CD4-positive, alpha-beta T cell treated with Interleukin-4 for 4 hours (primary cell): ENCODE measurements at places on chromosomes 16 and 17.
A peak's percentile ranks its signal among the peaks of the same experiment; 100 is the strongest.

- no peak for DNase-seq
Measured at GRCh38 chr17:4469552-4469951, 29.1 kb upstream of the SPNS2 start.

DNA sequence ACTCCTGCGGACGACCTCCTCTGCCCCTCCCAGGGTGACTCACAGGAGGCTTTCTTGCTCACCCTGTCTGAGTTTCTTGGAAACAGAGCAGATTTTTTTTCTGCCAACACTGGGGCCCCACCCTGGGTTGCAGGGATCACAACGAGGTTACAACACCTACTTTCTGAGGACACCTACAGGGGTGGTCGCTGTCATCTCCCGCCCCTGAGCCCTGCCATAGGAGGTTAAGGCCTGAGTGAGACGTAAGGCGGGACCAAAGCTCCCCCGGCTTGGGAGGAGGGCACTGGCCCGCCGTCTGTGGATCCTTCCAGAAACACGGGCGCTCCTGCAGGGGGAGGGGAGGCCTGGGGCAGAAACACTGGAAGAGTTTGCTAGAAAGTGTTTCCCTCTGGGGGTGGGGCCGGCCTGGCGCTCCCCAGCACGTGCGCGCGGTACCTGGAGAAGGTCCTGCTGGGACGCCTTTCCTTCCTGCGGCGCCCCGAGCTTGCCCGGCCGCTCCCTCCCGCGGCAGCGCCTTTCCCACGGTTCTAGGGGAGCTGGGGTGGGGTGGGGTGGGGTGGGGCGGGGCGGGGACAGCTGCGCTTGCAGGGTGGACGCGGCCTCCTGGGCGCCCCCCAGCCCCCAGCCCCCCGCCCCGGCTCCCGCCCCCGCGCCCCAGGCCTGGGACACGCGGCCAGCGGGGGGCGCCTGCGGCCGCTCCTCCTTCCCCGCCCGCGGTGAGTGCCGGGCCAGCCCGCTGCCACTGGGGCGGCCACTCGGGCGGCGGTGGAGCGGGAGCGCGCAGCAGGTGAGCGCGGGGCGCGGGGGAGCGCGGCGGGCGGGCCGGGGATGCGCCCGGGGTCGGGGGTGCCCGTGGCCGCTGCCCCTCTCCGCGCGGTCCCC, 20.7 kb upstream of the ADCY7 start:
- peak; percentile 88 for DNase-seq

- DNase-seq = peak; percentile 58
Measured at GRCh38 chr17:76240461-76241203, at the start of gene RNF157. Gene RNF157, minus strand, starts transcription at chr17:76240493. Its CDS starts 253 bp downstream, at chr17:76240240.

DNA sequence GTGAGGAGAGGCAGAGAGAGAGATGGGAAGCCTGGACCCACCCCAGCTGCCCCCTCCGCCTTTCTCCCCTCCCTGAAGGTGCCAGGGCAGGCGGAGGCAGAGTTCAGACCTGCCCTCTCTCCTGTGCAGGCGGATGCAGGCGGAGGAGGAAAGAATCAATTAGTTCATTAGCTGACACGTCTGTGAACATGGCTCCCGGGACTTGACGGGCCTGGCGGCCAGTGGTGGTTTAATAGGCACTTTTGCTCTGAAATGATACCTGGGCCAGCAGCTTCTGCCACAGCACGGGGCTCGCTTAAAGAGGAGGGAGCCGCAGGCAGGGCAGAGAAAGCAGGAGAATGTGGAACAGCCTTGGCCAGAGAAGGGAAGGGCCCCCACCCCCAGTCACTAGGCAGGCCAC, 98.1 kb downstream of the SDK2 start:
- no peak for DNase-seq

- DNase-seq = no peak
Measured at GRCh38 chr17:82031303-82031884, at the start of gene RAC3. Gene RAC3, plus strand, starts transcription at chr17:82031678. Its CDS starts 84 bp downstream, at chr17:82031762.

DNA sequence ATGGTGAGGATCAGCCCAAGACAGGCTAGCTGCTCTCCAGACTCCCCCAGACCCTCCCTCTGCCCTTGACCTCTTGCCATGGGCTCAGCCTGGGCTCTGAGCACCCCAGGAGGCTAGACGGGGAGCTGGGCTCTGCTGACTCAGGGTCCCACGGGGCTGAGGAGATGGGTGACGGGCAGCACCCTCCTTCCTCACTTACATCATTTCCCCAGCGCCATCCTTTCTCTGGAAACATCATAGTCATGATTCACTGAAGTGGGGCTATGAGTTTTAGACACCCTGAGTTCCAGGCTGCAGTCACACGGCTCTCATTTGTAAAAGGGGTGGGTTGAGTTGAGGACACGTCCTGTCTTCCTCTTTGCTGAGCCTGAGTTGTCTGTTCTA, 3.0 kb upstream of the ITGAX start:
- DNase-seq = peak; percentile 33

GRCh38 chr16:87947356-87948118, 3.7 kb upstream of the BANP start:
- no peak for DNase-seq

- no peak for DNase-seq
Measured at GRCh38 chr17:30000001-30000754, 58.7 kb downstream of the EFCAB5 start.

DNA sequence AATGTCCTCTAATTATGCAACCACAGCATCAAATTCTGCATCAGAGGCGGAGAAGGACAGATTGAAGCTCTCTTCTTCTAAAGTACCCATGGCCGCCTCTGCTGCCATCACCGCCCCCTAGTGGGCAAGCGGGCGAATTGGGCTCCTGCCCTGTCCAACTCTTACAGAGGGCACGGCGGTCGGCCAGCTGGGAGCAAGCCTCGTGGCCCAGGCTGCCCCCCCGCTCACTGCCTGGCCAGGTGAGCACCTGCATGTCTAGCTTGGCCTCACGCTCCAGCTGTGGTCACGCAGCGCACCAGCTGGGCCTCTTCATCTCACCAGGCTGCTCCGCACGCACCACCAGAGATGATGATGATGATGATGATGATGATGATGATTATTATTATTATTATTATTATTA, 146.1 kb upstream of the TOM1L1 start:
- DNase-seq = no peak

DNA sequence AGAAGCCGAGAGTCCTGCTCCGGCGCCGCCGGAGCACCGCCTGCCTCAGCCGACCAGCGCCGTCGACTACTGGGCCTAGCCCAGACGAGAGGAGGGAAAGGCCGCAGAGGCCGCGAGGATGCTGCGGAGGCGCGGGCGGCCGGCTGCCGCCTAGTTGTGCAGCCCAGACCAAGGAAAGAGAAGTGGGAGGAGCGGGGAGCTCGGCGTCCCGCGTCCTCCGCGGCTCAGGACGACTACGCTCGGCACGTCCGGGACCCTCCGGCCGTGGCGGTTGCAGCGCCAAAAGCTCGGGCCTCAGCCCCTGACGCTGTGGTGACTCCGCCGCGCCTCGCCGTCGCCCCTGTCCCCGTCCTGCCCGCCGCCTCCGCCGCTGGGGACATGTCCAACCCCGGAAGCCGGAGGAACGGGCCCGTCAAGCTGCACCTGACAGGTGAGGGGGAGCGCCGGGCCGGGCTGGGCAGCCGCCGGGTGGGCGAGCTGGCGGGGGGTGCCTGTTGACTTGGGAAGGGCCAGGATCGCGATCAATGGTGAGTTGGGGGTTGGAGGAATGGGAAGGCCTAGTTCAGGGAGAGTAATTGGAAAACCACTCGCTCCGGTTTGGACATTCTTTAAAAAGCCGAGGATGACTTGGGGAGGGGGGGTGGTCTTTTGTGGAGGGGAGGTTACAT, 37.7 kb downstream of the RNF135 start:
- DNase-seq = peak; percentile 34

- DNase-seq = no peak
Measured at GRCh38 chr17:78399693-78400144, 21.3 kb downstream of the PGS1 start.

DNA sequence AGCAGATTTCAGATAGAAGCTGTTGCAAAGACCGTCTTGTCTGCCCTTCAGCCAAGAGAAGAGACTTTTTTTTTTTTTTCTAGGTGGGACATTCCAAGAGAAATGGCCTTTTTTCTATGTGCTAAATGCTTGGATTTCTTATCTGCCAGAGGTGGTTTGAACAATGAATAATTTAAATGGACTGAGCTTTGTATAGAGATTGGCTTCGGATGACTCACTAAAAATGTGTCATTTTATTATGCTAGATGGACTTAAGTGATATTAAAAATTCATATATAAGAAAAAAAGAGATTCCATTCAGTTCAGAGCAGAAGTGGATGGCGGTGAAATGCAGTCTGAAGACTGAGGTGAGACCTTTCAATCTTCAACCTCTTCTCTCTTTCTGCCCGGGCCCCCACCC, 58.4 kb downstream of the MEAK7 start:
- no peak for DNase-seq

DNA sequence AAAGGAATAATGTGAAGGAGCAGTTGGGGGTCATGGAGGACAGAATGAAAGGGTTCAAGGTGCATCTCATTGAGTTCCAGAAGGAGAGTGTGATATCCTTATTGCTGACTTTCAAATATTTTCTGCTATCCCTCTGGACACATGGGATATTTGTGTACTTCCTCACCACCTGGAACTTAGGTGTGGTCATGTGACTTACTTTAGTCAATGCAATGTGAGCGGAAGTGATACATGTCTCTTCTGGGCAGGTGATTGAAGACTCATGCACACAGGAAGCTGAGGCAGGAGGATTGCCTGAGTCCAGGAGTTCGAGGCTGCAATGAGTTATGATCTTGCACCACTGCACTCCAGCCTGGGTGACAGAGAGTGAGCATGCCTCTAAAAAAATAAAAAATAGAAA, 36.7 kb upstream of the TANC2 start:
- DNase-seq = no peak

DNA sequence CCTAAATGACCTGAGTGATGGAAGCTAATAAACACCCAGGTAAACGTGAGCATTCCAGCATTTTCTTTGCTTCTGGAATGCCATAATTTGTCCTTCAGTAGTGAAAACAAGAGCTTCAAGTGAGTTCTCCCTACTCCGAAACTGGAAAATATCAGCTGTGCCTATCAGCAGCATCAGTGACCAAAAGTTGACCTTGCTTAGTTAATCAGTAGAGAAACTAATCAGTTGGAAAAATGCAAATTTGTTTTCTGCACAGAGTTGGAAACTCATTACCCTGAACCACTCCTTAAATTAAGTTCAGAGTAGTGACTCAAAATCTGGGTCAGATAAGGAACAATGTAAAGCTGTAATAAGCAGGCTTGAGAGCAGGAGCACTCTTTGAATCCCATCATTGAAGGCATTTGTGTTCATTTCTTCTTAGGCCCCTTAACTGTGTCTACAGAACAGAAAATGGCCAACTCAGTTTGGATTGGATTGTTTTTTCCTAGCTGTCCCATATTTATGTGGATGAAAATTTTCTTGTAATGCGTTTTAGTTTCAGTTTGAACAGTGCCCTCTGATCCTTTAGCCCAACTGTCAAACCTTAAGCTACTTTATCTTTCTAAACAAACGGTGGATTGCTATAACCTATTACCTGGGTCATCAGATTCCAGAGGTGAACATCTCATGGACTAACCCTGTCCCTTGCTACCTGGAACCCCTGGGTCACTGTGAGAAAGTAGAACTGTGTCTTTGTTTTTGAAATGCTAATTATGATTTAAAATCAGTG, 290.4 kb downstream of the TOX3 start:
- DNase-seq = no peak

DNA sequence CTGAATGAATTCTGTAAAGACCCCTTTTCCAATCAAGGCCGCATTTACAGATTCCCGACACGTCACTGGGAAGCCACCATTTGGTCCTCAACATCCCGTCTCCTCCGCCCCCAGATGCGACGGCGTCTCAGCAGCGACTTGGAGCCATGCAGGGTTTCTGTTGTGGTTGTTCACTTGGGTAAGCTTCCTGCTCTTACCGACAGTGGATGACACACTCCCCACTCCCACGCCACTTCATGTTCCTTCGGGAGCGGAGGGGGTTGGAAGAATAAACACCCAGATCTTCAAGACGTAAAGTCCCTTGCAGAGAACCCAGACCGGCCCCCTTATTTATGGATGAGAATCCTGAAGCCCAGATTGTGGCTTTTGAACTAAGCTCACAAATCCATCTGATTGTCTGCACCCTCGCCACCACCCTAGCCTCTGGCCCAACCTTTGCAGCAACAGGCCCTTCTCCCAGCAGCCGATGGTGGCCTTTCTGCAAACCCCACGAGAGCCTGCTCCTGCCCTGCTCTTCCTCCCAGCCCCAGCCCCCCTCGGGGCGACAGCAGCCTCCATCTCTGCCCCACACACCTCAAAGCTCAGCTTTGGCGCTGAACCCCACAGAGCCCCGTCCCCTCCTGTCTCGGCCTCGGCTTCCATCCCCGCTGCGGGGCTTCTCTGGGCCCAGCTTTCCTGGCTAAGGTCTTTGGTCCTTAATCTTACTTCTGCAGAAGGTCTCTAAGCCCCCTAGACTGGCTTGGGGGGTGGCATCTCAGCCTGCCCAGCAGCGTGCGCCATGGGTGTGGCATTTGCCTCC, 19.0 kb upstream of the OSGIN1 start:
- no peak for DNase-seq

- DNase-seq = no peak
Measured at GRCh38 chr16:72112906-72113615, 19.4 kb downstream of the DHX38 start.

GRCh38 chr16:65767125-65767524, 599.4 kb upstream of the CDH5 start:
- no peak for DNase-seq

- no peak for DNase-seq
Measured at GRCh38 chr17:74797824-74798223, 21.7 kb upstream of the NAT9 start.
